ENCODE measurements at places on chromosomes 3 and 15.

DNA sequence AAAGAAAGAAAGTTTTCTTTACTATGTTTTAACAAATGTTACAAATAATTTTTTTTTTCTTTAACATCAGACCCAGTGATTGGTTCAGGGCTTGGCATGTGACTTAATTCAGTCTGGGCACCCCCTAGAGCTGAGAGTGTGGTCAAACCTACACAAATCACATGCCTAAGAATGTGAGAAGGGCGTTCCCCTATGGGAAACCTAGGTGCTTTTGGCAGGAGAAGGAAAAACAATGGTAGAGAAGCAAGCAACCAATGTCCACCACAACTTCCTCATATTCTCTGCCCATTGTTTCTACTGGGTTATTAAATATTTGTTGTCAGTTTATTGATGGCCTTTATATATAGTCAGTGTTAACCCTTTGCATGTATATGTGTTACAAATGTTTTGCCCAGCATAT, 21.4 kb upstream of the PIAS1 start:
- DNase-seq, result no peak

GRCh38 chr3:12316253-12316652, 27.4 kb downstream of the PPARG start:
- no peak for DNase-seq

DNA sequence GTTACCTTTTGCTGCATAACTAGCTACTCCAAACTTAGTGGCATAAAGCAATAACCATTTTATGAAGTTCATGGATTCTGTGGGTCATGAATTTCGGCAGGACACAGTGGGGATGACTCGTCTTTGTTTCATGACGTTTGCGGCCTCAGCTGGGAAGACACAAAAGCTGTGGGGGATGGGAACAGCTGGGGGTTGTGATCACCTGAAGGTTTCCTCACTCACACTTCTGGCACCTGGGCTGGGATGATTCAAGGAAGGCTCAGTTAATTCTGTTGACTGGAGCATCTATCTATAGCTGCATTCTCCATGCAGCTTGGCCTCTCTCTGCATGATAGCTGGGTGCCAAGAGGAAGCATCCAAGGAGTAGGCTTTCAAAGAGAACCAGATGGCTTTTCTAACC, 332.8 kb downstream of the ULK4 start:
- no peak for DNase-seq

DNA sequence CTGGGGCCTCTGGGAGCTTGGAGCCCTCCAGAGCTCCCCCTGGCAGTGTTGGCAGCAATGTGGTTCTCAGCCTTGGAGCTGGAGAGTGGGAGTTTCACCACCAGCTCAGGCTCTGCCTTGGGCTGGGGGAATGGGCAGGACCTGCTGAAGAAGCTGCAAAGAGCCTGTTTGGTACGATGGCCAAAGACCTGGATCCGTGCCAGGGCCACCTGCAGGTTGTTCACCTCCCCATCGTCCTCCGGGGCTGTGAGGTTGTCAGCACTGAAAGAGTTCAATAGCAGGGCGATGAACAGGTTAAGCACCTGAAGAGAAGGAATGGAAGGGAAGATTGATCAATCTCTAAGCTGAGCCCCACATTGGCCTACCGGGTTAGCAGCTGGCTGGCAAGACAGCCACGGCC, 77.3 kb upstream of the SCN5A start:
- no peak for DNase-seq

DNA sequence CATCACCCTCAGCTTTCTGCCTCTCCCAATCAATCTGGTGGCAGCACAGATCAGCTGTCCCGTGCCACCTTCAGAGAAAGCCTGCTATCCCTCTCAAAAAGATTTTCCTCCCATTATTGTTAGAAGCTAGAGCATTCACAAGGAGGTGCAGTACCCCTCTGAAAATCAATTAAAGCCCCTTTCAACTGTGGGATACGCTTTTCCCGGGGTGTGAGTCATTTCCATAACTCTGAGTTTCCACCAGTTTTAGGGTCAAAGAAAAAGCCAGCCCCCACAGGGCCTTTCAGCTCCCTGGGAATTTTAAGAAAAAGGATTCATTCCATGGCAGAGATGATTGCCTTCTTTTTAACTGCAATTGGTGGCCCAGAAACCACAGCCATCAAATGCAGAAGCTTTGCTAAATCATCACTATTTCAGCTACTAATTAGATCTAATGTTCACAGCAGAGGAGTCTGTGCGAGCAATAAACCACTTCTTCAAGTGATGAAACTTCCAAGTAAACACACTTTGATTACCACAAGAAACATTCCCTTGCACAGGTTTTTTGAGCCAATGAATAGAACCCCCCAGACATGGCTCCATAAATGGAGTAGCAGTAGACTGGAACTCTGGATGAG, 270.0 kb upstream of the TPRG1 start:
- DNase-seq, result peak; percentile 37

GRCh38 chr3:70702132-70702531, 389.7 kb upstream of the MDFIC2 start:
- DNase-seq, result peak; percentile 17

- no peak for DNase-seq
These were observed 2.0 kb downstream of the KLHL6 start for GRCh38 chr3:183553334-183554026.

- no peak for DNase-seq
These were observed 59.8 kb upstream of the ZPLD1 start for GRCh38 chr3:102374863-102375634.

GRCh38 chr3:186471771-186472170, 72.4 kb downstream of the CRYGS start:
- no peak for DNase-seq

- no peak for DNase-seq
These were observed 14.5 kb upstream of the CCR1 start for GRCh38 chr3:46222435-46223161.

GRCh38 chr3:41356775-41357174, 157.5 kb downstream of the CTNNB1 start:
- no peak for DNase-seq

GRCh38 chr3:189853906-189854305, 222.7 kb downstream of the TP63 start:
- DNase-seq, result no peak

DNA sequence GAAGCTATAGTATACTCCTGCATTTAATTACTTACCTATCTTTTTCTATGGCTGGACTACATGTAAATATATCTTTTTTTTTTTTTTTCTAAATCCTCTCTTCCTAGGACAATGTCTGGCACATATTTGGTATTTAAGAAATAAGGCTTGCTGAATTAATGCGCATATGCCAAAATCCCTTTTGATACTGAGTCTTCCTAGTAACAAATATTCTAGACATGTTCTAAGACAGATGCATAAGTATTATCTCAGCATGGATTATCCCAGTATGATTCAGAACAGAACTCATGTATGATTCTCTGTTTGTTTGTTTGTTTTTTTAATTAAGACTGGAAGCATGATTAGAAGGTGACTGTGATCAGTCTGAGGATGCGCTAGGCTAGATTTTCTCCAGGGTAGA, 249.8 kb upstream of the ZNF717 start:
- no peak for DNase-seq

DNA sequence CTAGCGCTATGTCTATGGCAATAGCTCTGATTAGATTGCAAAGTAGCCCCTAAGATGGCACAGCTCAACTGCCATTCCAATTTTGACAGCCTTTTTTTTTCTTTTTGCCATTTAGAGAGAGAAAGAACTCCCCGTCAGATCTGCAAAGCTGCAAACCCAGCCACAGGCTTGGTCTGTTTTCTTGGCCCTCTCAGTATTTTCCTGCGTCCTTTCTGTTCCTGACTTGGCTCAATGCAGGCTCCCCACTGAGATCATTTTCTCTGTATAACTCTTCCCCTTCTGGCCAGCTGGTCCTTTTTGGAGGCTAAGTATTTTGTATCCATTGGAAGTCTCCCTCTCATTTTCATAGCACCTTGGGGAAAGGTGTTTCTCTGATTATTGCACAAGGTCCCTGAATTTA, 386.7 kb downstream of the UNC13C start:
- no peak for DNase-seq

- DNase-seq, result no peak
These were observed 143.6 kb upstream of the GOLIM4 start for GRCh38 chr3:168239287-168239686.

GRCh38 chr3:126944089-126944965, 38.6 kb upstream of the PLXNA1 start:
- DNase-seq, result no peak

GRCh38 chr15:98513428-98513986, 134.8 kb upstream of the IGF1R start:
- no peak for DNase-seq

DNA sequence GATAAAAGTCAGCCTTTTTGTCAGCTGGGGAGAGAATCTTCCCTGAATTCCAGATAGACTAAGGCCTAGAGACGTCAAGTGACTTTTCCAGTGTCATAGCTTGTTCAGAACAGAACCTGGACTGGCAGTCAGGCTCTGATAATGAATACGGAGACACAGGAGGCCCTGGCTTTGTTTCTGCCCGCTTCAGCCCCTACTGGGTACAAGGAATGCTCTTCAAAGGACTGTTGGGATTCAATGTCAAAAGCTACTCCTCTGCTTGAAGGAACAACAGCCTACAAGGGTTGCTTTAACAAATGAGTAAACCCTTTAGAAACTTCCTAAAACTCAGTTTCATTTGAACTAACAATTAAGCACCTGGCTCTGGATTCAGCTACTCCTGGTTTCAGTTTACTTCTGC, 412.3 kb downstream of the OXSM start:
- no peak for DNase-seq

GRCh38 chr3:133136114-133137041, 98.2 kb downstream of the TMEM108 start:
- DNase-seq, result no peak

GRCh38 chr3:120661106-120661905, 20.7 kb downstream of the HGD start:
- no peak for DNase-seq

DNA sequence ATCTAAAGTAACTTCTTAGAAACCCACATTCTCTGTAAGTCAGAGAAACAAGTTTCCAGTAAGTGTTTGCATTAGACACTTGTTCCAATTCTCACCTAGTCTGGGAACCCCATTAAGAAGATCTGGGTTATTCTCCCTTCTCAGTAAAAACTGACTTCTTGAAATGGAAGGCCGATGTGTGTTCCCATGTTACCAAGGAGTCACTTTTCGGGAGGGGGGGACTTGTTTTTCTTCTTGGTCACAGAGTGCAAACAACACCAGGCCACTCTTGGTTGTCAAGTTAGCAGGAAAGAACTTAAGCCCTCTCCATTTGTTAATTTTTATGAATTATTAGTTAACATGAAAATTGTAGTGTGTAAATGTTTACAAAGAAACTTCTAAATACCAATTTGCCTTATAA, 55.6 kb downstream of the ITPR1 start:
- DNase-seq, result no peak

DNA sequence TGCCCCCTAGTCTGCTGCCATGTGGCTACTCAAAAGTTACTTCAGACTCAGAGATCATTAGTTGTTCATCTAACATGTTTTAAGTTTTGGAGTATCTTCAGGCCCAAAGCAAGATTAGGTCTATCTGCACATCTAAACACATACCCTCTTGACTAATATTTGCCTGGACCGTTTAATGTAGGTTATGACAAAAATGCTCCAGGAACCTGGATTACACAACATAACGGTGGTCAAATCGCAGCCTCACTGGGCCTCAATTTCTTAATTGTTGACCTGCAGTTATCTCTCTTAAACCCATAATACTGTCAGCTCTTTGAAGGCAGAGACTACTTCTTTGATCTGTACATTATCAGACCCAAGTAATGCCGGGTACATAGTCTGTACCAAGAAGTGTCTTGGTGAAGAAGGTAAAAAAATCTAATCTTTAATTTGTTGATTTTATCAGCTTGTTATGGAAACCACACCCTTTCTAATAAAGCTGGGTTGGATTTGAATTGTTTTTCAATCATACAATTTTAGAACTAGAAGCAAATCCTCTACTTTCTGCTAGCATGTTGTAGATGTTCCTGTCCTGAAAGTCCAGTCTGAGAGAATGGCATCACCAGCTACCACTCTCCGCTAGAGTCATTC, 3.6 kb downstream of the SNRK start:
- no peak for DNase-seq

DNA sequence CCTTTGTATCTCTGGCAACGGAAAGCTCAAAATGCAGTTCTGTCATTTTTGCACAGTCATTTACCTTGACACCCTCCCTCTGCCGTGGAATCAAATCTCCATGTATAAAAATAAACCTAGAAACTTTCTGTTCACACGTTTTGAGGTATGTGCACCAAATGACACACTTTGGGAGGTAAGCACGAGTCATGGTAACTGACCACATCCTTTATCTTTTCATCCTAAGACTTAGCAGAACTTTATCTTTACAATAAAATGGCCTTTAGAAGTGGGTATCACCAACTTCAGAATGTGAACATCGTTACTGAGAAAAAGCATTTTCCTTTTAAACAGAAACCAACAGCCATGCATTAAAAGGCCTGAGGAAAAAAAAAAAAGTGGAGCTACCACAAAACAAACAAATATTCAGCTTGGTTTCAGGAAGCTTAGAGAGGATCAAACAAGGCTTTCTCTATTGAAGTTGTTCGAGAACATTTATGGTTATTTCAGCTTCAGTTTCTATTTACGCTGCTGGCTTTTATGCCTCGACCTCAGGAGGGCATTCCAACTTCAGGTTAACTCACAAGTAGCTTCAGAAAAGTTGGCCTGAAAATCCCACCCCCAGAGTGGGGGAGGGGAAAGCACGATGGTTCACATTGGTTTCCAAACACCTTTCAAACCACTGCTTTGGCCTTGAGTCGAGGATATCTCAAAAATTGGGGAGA, 171.1 kb upstream of the ICE2 start:
- no peak for DNase-seq

GRCh38 chr15:100668348-100668745, 66.0 kb downstream of the ASB7 start:
- DNase-seq, result no peak

DNA sequence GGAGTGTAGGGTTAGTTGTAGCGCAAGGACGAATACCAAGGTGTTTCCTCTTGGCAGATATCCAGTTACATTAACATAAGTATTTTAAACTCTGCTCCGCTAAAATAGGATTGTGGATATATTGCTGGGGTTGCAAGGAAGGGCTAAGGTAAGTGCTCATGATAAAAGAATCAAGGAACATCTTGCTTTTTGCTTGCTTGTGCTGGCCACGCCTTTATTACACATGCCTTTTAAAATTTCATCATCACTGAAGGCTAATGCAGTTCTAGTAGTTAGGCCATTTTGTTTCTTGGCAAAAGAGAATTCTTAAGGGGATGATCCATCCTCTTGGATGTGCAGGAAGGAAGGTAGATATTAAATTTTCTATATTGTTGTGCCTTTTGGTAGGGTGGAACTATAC, 415.6 kb upstream of the TPM1 start:
- no peak for DNase-seq

DNA sequence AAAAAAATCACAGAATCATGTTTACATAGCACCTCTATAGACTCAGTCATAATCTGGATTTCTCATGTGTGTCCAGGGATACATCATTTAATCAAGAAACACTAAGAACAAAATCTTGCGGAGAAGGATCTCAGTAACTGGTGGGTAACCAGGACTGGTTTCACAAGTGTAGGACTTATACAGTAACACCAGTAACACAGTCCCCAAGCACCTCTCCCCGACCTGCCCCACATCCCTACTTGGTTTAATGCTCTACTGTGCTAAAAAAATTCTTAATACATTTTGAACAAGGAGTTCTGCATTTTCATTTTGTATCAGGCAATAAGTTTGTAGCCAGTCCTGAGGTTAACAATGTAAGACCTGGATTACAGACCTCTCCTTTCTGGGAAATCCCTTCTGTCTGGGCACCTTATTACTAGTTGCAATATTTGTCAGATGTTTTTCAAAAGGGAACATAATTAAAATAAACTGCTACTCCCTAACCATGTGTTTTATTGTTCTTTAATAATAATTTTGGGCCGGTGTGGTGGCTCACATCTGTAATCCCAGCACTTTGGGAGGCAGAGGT, 57.6 kb upstream of the BBX start:
- no peak for DNase-seq

Measured in RPMI7951 (cell line).